ENCODE measurements at places on chromosomes 4 and X.

- DNase-seq: no peak
Observed at GRCh38 chr4:12359420-12359819, 930.7 kb upstream of the HS3ST1 start.

DNA sequence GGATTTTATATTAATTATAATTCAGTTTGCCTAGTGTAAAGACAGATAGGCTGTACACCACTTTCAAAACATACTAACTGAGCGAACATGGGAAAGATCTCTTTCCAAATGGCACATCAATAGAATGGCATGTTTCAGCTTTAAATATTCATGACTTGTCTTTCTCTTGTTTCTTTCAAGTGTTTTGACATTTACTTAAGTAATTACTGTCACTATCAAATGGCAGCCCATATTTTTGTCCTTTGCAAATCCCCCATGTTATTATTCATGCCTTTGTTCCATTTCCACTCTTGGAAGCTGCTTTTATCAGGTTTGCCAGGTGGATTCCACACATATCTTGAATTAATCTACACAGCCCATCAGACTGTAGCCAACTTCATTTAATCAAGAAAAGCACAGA is 89.2 kb upstream of the GLRA2 start:
- no peak for DNase-seq

GRCh38 chrX:68045008-68045577 is 388.2 kb downstream of the OPHN1 start:
- DNase-seq: no peak

DNA sequence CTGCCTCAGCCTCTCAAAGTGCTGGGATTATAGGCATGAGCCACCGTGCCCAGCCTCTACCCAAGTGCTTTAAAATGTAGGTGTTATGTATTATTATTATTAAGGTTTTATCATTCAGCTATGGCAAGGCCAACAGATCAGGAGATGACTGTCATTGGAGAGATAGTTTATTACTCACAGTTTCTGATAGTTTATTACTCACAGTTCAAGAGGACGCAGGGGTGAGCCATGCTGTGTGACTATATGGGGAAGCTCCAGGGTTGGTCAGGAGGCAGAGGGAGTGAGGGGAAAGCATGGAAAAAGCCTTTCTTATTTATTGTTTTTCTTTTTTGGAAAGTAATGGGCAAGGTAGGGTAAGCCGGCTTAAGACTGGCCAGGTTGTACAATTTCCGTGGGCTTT is 25.4 kb upstream of the ARSD start:
- DNase-seq: no peak

GRCh38 chr4:59195839-59196238 is 2004.3 kb upstream of the ADGRL3 start:
- DNase-seq: no peak

GRCh38 chrX:78315745-78316144 is 11.7 kb downstream of the CYSLTR1 start:
- DNase-seq: no peak

DNA sequence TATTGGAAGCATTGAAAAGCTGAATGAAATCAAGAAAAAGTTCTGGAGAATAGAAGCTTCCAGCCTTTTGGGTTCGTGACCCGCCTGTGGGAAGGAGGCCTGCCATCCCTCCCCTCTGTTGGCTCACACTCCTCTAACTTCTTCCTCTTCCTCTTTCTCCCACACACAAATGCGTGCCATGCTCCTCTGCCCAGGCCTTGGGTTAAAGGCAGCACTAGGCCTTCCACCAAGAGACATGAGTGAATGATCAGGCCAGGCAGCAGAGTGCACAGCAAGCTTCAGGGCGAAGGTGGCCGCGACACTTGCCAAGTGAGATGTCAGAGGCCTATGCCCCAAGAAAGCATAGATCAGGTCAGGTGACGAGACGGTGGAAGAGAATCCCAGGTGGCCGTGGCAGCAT is 38.4 kb downstream of the FAM193A start:
- no peak for DNase-seq

DNA sequence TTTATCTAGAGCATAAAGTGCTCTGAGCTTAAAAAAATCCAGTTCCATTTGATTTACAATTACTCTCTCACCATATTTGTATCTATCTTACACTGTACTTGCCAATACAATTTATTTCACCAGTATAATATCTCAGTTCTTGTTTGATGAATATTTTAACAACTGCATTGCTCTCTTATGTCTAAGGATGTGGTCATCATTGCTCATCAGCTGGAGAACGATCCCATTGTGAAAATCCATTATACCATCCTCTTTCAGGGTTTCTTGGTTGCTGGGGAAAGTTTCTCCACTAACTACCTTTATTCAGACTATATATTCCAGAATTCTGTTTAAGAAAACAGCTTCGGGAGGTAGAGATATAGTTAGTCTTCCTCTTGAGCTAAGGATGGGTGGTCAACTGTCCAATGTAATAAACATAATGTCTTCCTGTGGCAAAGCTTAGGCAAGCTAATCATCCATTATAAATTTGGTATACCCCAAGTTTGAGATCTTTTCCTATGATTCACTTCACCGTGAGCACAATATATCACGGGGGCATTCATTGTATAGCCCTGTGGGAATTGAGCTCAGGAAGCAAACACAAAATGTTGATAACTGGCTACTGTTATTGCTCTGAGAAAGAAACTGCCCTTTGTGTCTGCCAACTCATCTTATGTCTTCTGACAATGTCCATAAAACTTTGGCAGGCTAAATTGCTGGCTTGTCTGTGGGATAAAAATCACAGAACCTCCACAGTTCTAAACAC is 2361.9 kb downstream of the ARAP2 start:
- no peak for DNase-seq

- DNase-seq: no peak
Observed at GRCh38 chr4:101292901-101293300, 54.4 kb downstream of the PPP3CA start.

GRCh38 chr4:17280261-17281018 is 231.4 kb downstream of the QDPR start:
- no peak for DNase-seq
